ENCODE measurements at places on chromosomes 5 and 9. TPM values are rescaled to one million over a fixed set of nuclear protein-coding genes. Genes with fewer than 3 reads are reported as not detected.

DNA sequence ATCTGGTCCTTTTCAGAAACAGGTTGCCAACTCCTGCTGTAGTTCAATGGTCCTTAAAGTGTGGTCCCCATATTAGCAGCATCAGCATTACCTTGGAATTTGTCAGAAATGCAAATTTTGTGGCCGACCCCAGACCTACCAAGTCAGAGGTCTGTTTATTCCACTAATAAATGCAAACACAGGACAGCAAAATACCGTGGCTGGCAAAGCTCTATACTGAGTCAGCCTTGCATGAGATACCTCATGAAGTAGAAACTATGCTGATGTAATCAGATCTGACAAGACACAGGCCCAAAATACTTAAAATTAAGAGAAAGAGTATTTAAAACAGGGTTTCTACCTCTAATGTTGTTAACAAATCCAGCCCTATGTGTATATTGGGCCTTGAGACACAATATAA lies 3.0 kb downstream of the GOLM1 start:
- no peak for DNase-seq

- DNase-seq, result no peak
Observed at GRCh38 chr5:45507178-45507577, 189.0 kb downstream of the HCN1 start.

GRCh38 chr5:111233052-111233374 lies 8.8 kb downstream of the CAMK4 start:
- DNase-seq, result no peak

GRCh38 chr9:132595319-132595718 lies 12.9 kb downstream of the BARHL1 start:
- DNase-seq, result no peak

DNA sequence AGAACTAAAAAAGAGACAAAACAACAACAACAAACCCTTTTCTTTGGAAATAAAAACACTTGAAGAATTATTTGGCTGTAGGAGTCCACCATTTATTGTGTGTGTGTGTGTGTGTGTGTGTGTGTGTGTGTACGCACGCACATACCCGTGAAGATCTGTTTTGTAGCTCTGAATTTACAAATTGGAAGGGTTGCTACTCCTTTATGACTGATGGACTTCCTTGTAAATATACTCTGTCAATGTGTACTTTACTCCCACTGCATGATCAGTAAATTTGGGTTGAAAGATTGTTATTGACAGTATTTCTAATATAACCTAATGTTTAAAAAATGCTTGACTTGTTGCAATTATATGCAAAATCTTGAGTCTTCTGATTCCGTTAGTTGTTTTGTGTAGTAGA lies 148.1 kb downstream of the ATG10 start:
- DNase-seq, result no peak

The DCP2 gene
- 3.6 TPM for polyA plus RNA-seq

GRCh38 chr5:127343866-127344265 lies 53.3 kb downstream of the MEGF10 start:
- DNase-seq, result no peak

The PDE6A gene
- 0.07 TPM for polyA plus RNA-seq

- no peak for DNase-seq
Observed at GRCh38 chr5:71695071-71695470, 24.0 kb upstream of the CARTPT start.

- DNase-seq, result peak; percentile 57
Observed at GRCh38 chr5:33241802-33242201, 199.0 kb upstream of the TARS1 start.

The MLANA gene
- polyA plus RNA-seq, result not detected
